ENCODE measurements at places on chromosomes 6 and 20.

DNA sequence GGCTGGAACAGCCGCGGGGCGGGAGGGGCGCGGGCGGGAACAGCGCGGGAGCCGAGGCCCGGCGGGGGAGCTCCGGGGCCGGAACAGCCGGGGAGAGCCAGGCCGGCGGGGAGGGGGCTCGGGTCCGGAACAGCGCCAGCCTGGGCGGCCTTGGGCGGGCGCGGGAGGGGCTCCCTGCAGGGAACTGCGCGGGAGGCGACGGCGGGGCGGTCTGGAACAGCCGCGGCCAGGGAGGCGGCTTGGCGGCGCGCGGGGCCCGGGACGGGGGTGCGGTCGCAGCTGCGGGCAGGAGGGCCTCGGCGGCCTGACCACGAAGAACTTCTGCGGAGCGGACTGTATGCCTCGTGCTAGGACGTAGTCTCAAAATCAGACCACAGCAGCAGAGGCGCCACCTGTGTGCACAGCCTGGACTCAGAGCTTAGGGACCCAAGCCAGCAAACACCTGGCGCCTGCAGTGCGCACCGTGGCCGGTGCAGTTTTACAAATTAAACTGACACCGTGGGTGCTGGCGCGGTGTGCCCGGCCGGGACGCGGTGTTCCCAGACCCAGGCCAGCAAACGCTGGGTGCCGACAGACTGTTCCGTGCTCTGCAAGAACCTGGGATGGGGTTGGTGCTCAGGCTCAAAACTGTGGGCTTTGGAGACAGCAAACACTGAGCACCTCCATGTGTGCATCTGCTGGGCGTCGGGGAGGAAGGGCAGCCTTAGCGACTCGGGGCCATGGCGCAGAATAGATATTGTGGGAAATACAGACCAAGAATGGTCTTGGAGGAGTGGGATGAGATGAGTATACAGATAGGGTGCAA lies 572 bp downstream of the ZNF341 start:
- no peak for DNase-seq

DNA sequence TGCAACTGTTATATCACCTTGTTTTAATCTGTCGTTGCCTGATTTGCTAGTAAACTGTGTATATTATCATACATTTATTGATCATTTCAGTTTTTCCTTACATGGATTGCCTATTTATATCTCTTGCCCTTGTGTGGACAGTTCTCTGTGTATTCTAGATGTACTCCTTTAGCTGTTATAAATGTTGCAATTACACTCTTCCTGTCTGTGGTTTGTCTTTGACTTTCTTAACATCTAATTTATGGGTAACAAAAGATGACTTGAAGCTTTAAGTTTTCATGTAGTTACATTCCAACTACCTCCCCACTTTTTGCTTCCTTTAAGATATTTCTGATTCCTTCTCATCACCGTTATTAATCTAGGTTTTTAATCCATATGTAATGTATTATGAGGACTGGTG lies 22.6 kb downstream of the PLCB1 start:
- DNase-seq = peak; percentile 13

DNA sequence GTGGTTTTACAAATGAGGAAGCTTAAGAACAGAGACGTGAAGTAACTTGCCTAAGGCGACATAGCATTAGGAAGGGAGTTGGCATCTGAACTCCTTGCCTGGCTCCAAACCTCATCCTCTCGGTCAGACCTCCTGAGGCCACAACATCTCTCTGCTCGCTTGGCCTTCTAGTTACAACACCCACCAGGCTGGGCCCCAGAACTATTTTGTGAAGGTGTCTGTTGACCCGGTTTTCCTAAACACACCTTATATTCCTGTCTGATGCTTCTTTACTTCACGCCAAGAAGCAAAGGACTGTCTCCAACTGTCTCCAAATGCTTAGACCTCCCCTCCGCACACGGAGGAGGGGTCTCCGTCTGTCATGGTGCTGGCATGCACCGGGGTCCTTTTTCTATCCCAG lies 326.6 kb downstream of the THBS2 start:
- no peak for DNase-seq

- no peak for DNase-seq
Observed at GRCh38 chr20:58150772-58151171, 77.7 kb downstream of the ANKRD60 start.

DNA sequence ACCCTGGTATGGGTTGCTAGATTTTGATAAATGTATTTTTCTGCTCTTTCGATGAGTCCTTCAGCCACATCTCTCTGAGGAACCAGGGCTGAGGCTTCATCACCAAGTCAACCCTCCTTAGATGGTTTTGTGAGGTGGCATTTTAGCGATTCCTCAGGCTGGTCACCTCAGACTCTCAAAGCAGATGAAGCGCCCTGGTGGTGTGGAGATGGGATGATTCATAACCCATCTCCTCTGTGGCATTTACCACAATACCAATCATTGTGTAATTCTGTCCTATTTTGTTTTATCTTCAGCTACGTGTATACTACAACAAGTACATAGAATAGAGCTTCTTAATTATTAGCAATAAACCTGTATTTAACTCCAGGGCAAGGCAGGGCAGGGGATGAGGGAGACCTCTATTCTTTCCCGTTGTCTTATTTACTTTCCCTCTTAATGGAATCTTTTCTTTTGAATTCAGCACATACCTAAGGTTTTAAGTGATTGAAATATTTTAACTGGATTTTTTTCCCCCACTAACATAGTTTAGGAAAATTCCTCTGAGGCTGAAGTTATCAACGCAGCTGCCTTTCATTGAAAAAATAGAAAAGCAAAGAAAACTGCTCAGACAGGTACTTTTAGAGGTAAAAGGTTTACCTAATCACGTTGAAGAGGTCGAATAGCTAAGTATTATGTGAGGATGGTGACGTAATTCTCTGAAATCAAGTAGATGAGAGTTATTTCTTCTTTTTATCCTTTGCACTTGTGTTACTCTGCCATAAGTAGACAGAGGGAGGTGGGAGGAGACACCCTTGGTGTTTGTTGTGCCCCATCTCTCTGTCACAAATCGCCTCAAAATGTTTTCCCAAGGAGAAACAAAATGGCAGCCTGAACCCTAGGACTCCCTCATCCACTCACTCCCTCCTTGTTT lies 57.4 kb upstream of the EDN3 start:
- DNase-seq = peak; percentile 32

DNA sequence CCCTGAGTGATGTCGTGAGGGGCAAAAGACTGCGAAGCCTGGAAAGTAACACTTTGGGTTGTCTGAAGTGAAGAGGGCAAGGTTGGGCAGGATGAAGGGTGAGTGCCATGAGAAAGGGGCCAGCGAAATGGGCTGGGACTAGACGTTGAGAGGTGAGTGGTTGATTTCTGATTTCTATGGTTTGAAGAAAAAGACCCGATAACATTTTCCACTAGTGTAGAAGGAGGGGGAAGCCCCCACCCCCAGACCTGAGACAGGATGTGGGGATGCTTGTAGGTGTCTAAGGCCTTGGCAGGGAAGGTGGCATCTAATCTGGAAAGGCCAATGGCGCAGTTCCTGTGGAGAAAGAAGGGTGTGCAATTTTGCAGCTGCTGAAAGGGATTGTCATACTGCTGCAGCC lies 25.3 kb upstream of the KIF3B start:
- no peak for DNase-seq

DNA sequence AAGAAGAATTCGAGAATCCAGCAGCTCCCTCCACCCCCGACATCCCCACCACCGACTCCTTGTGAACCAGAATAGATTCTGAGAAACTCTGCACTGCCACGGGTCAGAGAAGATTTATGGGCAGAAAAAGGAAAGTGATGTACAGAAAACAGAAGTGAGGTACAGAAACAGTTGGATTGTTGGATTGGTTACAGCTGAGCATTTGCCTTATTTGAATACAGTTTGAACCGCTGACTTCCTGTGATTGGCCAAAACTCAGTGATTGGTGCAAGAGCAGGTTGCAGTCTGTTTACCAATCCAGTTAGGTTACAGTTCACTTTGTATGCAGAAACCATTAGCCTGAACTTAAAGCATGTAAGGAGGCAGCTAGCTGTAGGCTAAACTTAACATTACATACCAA lies 131.2 kb upstream of the HDDC2 start:
- no peak for DNase-seq

GRCh38 chr6:3322366-3322890 lies 63.7 kb downstream of the PSMG4 start:
- DNase-seq = no peak

DNA sequence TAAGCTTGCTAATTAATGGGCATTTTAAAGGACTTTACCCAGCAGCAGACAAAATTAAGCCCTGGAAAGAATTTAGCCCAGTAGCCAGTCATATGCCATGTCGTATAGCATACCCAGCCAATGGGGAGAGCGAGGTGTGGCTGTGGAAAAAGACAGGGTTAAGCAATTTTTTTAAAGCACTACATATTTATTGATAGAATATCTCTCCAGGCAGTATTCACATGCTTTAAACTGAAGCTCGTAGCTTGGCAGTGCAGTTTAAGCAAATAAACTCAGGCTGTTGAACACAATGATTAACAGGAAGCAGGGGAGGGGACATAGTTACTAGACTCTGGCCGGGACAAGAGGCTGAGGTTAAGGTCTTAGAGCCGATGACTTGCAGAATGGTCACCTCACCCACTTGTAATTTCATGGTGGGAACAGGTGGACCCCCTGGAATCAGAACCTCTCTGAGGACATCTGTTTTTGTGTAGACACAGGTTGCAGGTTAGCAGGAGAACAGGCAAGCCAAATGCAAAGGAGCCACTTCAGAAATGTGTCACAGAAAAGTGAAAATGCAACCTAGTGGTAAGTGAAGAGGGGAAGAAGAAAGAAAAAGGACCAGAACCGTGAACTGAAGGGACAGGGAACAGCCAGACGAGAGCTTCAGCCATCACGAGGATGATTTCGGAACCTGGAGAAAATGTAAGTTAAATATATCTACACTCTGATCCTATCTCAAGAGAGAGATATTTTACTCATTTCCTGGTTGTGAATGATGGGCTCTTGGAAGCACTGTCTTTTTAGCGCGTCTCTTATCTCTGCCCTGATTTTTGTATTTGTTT lies 7.2 kb downstream of the GCNT2 start:
- peak; percentile 69 for DNase-seq

DNA sequence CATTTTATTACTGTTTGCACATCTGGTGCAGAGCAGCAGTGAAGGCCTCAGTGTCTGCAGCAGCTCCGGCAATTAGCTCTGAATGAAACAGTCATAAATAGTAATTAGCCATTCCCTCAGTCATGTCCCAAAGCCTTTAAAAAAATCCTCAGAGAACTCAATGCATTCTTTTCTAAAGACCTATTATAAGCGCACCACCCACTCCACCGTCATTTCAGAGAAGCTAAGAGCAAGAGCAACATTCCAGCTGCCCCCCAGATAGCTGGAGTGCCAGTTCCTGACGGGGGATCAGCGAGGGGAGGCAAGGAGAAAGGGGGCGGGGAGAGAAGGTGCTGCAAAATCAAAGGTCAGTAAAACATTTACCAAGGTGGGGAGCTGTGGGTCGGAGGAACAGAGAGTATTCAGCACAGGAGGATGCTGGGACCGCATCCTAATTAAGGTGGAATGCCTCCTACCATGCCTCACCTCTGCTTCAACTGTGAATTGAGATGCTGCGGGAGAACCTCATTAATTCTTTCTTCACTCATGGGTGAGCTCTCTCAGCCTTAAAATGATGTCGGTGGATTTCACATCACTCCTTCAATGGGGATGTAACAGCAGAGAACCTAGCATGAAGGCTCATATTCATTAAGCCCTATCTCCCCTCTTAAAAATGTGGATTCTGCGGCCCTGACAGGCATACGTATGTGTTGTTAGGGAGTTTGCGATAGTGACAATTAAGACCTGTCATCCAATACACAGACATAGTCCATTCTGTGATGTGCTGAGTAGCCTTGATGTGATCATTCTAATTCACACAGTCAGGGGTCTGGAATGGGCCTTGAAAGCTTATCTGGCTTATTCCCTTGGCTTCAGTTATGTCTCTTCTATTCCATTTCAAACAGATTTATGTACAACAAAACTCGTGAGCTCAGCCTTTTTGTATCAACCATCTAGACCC lies 469.5 kb upstream of the NRSN1 start:
- DNase-seq = no peak

DNA sequence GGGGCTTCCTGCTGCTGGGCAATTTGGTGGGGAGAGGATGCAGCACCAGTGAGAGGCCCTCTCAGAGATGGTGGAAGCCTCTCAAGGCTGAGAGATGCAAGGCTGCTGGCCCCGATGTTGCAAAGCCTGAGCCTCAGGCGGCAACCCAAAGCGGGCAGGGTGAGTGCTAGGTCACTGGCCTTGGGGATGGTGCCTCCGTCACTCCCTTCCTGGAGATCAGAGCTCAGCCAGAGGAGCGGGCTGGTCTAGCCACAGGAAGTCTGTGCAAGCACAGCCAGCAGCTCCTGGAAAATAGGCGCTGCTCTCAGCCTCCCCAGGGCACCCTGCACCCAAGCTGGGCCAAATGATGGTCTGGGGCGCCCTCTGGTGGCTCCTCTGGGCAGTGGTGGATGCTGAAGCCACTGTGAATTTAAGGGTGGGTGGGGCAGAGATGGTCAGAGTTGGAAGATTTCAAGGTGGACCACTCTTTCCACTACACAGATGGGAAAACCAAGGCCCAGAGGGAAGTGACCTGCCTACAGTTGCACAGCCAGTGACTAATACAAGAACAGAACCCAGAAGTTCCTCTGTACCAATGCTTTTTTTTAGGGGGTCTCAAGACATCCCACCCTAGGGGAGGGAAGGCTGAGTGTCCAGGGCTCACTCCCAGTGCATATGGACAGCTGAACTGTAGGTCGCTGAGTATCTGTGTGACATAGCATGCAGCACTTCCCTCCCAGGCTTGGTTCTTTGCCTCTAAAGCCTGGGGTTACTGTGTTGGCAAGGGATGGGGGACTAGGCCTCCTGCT lies 20.8 kb downstream of the C20orf203 start:
- peak; percentile 87 for DNase-seq

DNA sequence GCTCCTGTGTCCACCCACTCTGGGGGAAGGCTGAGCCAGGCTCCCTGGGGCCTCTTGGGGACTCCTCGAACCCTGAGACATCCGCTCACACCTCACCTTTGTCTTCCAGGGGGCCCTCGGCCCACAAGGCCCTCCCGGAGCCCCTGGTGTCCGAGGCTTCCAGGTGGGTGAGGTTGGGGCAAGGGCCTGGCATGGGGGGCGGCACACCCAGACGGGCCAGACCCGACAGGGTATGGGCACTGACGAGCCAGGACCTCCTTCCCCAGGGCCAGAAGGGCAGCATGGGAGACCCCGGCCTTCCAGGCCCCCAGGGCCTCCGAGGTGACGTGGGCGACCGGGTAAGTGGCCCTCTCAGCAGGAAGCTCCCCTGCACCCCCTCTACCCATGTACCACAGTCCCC lies 13.4 kb downstream of the COL9A3 start:
- no peak for DNase-seq

- DNase-seq = no peak
Observed at GRCh38 chr6:14499841-14500240, 382.3 kb downstream of the CD83 start.

Data from suppressor macrophage treated with lipopolysaccharide for 4 hours (primary cell).